NCI-H1930 (cell line): ENCODE measurements at places on chromosomes 6 and 20.

DNA sequence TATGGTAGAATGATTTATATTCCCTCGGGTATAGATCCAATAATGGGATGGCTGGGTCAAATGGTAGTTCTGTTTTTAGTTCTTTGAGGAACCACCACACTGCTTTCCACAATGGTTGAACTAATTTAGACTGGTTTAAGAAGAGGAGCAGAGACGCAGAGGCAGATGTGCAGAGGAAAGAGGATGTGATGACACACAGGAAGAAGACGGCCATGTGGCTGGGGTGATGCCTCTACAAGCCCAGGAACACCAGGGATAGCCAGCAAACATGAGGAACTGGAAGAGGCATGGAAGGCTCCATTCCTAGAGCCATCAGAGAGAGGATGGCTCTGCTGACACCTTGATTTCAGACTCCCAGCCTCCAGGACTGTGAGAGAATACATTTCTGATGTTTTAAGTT lies 218.3 kb upstream of the DTNBP1 start:
- DNase-seq, result no peak

DNA sequence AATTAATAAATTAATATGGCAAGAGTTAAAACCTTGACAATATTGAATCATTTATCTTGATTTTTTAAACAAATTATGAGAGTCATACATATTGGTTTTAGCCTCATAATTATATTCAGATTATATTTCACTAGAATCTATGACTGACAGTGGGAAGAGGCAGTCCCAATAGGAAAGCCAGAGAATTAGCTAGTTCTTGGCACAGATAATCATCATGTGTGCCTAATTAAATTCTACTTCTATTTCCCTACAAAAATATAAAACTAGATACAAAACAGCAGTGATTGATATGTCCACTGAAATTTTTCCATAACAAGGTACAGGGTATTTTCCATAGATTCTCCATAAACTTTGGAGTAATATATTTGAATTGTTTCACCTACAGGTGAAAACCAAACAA lies 38.6 kb downstream of the COL9A1 start:
- DNase-seq, result no peak

DNA sequence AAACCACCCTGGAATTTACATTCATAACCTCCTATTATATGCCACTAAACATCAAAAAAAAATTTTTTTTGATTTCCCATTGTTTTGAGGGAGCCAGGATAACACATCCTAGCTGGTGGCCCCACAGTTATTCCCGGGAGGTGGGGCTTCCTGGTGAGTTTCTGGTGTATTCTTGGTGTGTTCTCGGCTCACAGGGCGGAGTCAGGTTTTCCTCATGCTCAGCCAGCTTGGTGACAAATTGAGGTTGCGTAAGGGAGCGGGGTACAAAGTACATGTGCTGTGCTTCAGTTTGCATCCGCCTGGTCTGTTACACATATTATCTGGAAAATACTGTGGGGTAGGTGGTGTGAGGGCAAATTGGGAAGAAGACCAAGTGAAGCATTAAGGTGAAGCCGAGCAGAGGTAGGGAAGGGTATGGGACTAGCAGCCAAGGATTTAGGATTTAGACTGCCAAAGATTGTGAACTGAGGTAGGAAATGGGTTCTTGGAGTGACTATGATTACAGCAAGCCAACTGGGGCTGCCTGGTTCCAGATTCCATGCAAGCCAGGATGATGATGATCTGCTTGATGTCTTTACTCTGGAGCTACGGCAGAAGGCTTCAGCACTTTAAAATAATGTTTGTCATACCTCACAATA lies 46.2 kb upstream of the EEF1A1 start:
- no peak for DNase-seq

DNA sequence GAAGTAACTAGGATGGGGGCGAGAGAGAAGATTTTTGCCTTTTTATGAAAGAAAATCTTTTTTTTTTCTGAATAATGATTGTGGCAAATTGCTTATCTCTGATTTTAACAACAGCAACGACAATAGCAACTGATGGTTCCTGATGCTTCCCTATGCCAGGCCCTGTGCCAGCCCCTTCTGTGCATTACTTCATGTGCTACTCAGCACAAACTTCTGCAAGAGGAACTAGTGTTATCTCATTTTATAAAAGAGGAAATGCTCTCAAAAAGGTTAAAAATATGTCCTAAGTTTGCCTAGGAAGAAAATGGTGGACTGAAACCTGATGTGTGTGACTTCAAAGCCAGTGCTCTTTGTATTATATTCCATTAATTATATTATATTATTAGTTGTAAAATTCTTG lies 74.0 kb upstream of the RALGAPA2 start:
- DNase-seq, result no peak

GRCh38 chr20:34747479-34747878 lies 43.3 kb downstream of the TP53INP2 start:
- DNase-seq, result no peak

GRCh38 chr6:44404022-44404714 lies 16.7 kb downstream of the CDC5L start:
- DNase-seq, result no peak

- DNase-seq, result no peak
Measured at GRCh38 chr6:76818451-76818850, 644.8 kb downstream of the HTR1B start.

DNA sequence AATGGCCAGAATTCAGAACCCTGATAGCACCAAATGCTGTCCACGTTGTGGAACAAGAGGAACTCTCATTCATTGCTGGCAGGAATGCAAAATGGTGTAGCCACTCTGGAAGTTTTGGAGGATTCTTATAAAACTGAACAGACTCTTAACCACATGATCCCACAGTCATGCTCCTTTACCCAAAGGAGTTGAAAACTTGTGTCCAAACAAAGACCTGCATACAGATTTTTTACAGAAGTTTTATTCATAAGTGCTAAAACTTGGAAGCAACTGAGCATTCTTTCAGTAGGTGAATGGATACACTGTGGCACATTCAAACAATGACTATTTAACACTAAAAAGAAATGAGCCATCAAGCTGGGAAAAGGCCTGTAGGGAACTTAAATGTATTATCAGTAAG lies 32.5 kb downstream of the PREP start:
- no peak for DNase-seq

DNA sequence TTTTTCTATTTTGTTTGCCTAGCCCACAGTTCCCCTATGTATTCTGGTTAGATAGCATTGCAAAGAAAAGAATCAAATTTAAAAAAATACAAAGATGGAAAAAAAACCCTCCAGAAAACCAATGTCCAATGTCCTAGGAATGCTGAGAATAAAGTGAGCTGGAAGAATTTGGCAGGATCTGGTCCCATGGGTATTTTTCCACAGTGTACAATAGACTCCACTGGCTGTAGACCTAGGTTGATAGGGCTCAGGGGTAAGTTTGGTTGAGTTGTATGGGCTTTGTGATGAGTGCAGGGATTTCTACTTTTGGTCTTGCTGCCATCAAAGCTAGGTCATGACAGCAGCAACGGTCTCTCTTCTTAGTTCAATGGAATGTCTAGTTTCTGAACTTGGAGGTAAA lies 41.5 kb downstream of the SLC22A2 start:
- DNase-seq, result no peak

DNA sequence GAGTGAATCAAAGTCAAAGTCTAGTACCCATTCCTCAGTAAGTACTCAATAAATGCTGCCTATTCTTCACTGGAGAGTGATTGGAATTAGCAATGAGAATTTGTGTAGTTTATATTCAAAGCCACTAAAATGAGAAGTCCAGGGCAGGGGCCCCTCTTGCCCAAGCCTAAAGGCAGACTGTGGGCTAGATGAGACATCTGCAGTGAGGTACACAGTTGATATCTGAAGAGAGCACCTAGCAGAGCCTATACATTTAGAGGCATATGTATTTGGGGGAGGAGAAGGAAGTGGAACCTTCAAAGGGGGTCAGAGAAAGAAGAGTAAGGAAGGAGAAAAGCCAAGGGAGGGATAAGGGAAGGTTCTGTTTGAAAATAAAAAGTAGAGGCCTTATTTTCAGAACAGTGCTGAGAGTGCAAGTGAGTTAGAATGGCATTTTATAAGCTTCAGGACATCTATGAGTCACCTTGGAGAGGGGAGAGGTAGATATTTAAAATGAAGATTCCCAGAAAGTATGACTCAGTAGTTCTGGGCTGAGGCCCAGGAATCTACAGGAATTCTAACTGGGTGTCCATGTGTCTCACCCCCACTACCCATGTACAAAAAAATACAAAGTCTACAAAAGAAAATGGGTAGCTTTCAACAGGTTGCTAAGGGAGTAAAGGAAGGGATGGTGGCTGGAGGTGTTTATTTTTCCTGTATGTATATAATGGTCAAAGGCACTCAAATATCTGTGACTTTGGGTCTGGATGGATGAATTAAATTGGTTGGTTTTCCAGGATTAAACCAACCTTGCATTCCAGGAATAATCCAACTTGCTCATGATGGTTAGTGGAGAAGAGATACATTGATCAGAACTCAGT lies 135.1 kb downstream of the ZFP64 start:
- no peak for DNase-seq

GRCh38 chr20:63688228-63689045 lies 8.0 kb upstream of the TNFRSF6B start:
- DNase-seq, result no peak

DNA sequence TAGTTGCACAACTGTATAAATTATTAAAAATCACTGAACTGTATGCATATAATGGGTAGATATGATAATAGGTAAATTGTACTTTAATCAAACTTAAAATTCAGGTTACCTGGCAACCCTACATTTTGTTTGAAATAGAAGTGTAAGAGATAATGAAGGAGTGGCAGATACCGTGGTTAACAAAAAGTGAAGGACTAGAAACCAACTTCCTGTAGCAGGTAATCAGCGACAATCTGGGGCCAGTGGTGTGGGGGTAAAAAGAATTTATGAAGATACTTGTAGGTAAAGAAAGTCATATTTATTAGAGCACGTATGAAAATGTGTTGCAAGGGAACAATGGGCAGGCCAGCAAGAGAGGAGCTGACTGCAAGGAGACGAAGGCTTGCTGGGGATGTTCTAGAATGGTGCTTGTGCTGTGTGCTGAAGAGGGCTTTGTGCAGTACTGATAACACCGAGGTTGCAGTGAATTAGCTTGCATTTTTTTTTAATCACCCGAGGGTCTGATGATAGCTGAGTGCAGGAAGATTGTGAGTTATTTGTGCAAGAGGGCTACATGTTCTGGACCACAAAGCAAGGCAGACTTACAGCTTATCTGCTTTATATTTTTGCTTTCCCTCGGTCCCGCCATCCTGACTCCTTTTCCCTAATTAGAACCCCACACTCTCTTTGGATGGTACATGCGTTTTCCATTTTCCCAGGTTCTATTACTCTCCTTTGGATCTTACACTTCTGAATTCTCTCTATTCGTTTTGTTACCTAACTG lies 4.6 kb upstream of the ENPP1 start:
- no peak for DNase-seq

DNA sequence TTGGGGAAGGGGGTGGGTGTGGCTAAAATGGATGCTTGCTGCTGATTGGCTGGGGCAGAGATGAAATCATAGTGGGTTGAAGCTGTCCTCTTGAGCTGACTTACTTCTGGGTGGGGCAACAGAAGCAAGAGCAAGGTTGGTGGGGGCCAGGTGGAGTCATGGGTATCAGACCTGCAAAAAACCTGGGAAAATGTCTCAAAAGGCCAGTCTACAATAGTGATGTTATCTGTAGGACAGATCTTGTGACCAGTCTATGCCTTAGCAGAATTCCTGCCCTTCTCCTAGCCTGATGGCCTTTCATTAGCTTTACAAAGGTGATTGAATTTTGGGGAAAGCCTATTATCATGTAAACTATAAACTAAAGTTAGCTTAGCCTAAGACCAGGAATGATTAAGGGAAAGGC lies 945.7 kb downstream of the KIF16B start:
- no peak for DNase-seq

DNA sequence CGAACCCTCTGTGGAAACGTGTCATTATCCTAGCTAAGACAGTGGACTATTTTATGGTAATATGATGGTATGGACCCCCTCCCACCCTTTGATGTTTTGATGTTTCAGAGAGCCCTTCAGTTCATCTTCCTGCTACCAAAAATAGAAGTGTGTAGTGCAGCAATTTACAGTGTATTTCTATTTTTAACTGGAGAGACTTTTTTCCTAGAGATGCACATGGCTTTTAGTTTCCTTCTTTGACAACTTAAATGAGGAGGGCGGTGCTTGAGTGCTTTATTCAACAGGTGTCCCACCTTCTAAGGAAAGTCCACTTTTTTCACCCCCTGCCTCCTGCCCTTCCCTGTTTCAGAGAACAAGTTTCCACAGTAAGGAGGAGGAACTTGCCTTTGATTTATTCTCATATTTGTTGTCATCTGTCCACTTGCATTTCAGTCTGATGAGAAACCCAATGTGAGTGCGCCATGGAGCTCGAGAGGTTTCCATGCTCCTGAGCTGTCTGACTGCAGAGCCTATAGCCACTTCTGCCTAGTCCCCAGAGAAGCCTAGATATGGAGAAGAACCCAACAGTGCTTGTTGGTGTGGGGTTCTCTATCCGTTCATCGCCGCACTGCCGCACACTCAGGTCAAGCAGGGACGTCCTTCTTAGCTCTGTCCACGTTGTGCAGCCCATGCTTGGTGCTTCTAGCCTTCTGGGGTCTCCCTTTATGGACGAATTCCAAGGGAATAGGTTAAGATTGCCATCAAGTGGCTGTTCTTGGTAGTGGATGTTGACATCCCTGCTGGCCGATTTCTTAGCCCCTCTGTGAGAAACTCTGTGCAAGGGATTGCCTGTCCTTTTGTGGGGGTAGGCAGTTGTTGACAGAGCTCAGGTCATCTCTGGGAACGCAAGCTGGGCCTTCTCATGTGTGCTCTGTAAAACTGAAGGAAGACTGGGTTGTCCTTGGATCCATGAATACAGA lies 144.2 kb downstream of the JARID2 start:
- DNase-seq, result no peak

- DNase-seq, result no peak
Measured at GRCh38 chr20:47792021-47792618, 6.8 kb upstream of the SULF2 start.

DNA sequence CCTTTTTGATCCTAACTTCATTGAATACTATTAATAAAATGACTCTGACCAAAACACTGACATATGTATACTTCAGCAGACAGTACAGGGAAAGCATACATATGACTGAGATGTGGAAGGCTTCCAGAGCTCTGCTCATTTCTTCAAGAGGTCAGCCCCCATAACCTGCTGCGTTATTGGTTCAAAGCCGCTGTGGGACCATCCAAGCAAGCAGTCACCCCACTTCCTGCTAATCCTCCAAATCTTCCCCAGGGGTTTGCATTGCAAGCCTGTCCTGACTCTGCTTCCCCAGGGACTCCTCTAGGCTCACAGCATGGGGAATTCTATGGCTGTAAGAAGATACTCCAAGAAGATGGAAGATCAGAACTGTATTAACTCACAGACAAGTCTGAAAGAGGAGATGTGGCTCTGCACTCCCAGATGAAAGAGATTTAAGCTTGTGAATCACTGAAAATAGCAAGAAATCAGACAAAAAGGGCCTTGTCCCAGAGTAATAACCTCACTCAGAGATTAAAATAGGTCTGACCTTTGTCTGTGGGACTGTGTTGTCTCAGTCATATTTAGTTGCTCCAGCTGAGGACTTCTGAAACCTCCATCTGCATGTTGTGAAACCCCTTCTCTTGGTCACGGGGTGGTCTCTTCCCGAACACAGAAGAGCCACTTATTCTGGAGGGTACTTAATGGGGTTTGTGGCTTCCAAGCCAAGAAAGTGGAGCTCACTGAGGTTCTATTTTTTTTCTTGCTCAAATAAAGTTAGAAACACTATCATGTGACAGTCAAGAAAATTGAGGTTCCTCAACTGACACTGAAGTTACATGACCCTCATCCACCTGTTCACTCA lies 101.5 kb upstream of the MARCKS start:
- no peak for DNase-seq

GRCh38 chr6:36386495-36387439 lies 702 bp downstream of the ETV7 start:
- no peak for DNase-seq
